ENCODE measurements at places on chromosomes 13 and 19.

DNA sequence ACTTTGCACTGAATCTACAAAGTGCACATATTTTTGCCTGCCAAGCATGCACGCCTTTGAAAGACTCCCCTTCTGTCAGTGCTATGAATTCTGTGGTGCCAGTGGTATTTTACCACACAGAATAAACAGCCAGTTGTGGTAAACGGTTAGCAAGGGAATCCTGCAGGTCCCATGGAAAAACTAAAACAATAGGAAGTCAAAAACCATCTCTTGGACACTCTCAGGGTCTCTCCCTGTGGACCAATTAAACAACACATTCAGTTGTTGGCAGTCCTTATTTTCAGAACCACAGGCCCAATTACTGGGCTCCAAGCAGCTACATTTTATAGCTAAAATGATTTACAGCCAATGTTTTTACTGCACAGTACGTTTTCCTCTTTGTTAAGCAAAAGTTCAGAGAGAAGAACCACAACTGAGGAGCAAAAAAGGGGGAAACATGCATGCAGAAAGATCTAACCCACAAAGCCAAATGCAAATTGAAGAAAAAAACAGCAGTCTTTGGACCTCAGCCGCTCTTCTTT, 116.9 kb downstream of the KCTD12 start:
- no peak for DNase-seq

GRCh38 chr13:76641056-76641455, 245.1 kb downstream of the KCTD12 start:
- DNase-seq = no peak

- no peak for DNase-seq
Measured at GRCh38 chr13:27789153-27789494, 3.2 kb upstream of the GSX1 start.

DNA sequence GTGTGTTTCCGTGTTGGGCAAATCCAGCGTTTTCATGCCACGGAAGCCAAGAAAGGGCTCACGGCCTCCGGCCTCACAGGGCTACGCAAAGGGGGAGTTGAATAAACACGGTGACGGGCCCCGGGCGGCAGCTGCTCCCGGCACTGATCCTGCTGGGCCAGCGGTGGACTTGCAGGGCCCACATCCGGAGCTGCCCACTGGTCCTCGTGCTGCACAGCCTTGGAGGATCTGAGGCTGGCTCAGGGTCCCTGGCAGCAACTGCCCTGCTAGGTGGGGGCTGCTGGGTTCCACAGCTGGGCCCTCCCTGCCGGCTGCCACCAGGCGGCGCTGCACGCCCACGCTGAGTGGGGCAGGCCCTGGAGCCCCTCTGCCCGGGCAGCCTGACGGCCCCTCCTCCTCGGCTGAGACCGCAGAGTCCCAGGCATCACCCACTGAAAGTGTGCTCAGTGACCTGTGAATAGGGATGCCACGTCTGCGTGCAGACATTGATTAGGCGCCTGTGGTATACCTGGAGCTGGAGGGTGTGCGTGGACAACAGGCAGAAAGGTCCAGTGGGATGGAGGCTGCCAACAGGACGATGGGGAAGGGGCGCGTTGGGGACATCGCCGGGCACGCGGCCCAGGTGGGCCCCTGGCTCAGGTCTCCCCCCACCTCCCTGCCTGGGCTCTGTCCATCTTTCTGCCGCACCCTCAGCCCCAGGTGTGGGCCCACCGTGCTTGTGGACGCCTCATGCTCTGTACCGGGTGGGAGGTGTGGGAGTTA, 5.3 kb upstream of the HCN2 start:
- DNase-seq = no peak

DNA sequence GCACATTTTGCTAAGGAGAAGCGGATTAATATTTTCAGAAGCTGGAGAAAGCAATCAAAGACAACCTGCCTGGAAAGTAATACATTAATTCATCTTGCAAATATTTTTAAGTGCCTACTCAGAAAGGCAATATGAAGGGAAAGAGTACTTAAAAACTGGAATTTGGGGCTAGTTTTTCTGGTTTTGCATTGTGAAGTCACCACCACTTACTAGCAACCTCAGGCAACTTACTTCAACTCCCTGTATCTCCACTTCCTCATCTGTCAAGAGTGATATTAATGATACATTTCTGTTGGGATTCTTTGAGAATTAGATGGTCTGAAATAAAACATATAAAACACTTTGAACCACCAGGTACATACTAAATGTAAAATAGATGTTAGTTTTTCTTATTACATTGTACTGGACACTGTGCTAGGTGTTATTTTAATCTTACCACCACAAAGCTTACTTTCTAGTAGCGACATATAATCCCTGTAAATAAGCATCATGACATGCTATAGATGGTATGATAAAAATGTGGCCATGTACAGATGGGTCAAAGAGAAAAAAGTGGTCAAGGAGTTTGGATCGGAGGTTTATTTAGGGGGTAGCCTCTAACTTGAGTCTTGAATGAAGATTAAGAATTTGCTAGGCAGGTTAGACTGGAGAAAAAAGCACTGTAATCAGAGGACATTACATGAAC, 101.2 kb downstream of the SPRY2 start:
- no peak for DNase-seq

- no peak for DNase-seq
Measured at GRCh38 chr13:66138172-66138811, 1091.8 kb downstream of the PCDH9 start.

GRCh38 chr13:26919732-26920131, 159.1 kb upstream of the GPR12 start:
- DNase-seq = no peak

- no peak for DNase-seq
Measured at GRCh38 chr19:15426485-15427349, 7.9 kb upstream of the AKAP8L start.

DNA sequence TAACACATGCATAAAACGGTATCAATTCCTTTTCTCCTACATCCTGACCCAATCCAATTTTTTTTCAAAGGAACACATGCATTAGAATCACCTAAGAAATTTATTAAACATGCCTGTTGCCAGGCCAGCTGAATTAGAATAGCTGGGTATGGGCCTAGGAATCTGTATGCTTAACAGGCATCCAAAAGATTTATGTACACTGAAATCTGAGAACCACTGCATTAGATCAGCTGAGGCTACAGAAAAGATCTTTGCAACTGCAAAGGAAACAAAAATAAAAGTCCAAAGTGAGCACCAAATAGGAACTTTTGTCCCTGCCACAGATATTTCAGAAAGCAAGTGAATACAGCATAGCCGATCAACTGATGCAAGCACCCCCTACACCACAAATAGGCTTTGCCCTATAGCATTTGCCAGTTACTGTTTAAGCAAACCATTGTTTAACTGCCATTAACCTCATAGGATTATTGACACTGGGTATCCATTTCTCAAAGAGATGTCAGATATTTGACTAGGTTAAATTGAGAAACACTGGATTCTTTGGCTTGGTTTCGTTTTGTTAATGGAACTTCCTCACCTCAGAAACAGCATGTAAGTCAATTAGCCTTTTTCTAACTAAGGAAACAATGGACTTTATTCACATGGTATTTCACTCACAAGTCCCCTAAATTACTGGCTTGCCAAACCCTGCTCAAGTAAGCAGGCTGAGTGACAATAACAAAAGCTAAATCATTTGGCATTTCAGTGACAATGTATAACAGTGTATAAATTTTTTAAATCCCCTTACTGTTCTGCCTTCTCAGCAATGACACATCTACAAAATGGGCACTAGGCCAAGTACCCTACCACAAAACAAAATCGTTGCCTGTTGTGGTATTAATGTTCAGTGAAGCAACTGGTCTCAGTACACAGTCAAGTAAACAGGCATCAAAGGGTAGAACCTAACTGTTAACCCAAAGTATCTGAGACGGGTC, 67.8 kb downstream of the SUCLA2 start:
- DNase-seq = peak; percentile 58

- no peak for DNase-seq
Measured at GRCh38 chr13:82330499-82330898, 1551.8 kb downstream of the SLITRK1 start.

DNA sequence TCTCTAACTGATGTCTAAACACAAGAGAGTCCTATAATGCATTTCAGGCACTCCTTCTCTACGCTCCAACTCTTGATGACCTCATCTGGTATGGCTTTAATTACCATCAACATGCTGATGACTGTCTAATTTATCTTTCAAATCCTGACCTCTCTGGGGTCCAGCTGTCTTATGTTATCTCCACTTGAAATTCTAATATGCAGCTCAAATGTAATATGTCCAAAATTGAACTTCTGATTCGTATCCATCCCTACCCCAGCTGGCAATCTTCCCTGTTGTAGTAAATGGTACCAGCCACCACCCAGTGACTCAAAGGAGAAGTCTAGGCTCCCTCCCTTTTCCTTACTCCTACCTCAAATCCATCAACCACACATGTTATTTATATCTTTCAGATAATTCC, 288.0 kb upstream of the SLC10A2 start:
- no peak for DNase-seq

- no peak for DNase-seq
Measured at GRCh38 chr13:96172066-96172465, 82.2 kb downstream of the HS6ST3 start.

DNA sequence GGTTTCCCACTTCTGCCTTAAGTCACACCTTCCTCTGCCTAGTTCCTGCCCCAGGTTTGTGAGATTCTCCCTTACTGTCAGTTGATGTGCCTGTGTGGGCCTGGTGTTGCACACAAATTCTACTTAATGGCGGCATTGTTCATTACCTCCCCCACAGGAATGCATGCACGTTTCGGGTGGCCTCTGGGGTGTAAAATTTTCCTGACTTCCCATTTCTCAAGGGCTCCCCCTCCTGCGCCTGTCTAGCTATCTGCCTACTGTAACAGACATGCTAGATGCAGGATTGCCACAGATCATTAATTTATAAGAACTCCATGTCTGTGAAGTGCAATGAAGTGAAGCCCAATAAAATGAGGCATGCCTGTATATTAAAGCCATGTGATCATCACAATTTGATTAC, 1466.3 kb downstream of the PCDH9 start:
- no peak for DNase-seq

DNA sequence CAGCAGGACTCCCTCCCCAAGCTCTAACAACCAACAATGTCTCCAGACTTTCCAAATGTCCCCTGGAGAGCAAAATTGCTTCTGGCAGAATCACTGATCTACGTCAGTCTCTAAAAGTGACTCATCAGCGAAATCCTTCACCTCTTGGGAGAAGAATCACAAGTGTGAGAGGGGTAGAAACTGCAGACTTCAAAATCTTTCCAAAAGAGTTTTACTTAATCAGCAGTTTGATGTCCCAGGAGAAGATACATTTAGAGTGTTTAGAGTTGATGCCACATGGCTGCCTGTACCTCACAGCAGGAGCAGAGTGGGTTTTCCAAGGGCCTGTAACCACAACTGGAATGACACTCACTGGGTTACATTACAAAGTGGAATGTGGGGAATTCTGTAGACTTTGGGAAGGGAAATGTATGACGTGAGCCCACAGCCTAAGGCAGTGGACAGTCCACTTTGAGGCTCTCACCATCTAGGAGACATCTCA, 6.2 kb upstream of the CEACAM5 start:
- DNase-seq = no peak

GRCh38 chr19:45076029-45076850, at the start of gene ZNF296:
Gene ZNF296 (minus strand): TSS chr19:45076478. CDS start chr19:45076373, 105 bp downstream.
- peak; percentile 52 for DNase-seq

DNA sequence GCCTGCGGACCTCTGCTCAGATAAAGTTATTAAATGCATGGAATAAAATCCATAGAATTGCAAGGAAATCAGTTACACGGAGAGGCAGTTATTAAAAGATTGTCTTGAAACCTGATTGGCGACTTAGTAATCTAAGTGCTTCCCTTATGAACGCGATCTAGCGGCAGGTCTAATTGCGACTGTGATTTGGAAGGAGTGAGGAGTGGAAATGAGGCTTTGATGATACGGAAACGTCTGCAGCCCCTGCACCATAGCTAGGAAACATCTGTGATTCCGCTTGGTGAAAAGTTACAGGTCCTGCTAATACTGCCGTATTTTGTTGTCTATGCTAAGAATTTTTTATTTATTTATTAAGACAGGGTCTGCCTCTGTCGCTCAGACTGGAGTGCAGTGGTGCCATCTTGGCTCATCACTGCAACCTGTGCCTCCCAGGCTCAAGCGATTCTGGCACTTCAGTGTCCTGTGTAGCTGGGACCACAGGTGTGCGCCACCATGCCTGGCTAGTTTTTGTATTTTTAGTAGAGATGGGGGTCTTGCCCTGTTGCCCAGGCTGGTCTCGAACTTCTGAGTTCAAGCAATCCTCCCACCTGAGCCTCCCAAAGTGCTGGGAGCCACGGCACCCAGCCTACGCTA, 887 bp downstream of the NDUFS7 start:
- no peak for DNase-seq

DNA sequence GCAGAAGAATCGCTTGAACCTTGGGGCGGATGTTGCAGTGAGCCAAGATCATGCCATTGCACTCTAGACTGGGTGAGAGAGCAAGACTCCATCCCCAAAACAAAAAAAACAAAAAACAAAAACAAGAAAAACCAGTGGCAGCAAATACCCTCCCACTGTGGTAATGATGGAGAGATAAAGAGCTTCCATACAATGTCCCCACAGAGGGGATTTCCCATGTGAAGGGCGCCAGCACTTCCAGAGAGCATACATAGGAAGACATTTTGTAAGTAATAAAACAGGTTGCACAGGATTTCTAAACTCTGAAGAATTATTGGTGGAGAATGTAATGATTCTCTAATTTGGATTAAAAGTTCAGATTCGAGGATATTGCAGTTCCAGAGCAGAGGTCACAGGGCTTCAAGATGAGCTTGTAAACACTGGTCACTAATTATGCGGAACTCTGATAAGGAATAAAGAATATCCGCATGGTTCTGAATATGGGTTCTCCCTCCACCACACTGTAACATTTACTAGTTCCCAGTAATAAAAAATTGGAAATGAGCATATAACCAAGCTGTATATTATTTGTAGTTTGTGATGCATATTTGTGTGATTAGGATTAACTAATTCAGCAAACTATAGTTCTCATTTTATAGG, 290.1 kb upstream of the SLC10A2 start:
- no peak for DNase-seq

- no peak for DNase-seq
Measured at GRCh38 chr13:98820300-98820699, 67.8 kb upstream of the SLC15A1 start.

- DNase-seq = peak; percentile 49
Measured at GRCh38 chr19:54029930-54030490, 33.7 kb downstream of the VSTM1 start.

DNA sequence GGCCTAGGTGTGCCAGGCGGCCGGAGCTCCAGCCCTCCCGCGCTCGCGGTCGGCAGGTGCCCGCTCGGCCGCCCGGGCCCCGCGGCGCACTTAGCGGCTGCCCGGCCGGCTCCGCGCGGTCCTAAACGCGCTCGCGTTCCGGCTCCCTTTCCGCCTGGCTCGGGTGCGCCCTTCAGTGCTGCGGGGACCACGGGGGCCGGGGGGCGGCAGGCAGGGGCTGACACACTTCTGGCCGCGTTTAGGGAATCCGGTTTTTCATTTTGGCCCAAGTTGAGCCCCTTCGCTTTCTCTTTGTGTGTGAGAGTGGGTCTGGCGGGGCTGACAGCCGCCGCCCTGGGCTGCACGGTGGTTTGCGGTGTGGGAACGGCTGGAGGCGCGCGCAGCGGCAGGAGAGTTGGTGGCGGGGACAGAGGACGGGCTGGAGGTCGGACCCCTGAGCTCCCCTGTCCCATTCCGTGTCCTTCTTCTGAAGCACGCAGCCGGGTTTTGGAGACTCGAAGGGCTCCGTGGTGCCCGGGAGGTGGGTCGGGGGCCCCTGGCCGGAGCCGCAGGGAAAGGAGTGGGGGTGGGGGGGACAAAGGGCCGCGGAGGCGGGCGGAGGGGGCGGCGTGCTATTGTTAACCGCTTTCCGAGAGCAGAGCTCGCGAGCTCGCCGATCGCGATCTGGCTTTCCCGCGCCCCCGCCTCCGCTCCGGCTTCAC, 3.1 kb downstream of the FGF9 start:
- peak; percentile 74 for DNase-seq

GRCh38 chr13:31824705-31825517, 85.6 kb downstream of the RXFP2 start:
- peak; percentile 36 for DNase-seq

All from NCI-H748 treated with DMSO at 0.1 percent for 48 hours (cell line).